T-helper 17 cell (primary cell): ENCODE measurements at places on chromosomes 16 and 17. TPM values are rescaled to one million over a fixed set of nuclear protein-coding genes. Genes with fewer than 3 reads are reported as not detected.

DNA sequence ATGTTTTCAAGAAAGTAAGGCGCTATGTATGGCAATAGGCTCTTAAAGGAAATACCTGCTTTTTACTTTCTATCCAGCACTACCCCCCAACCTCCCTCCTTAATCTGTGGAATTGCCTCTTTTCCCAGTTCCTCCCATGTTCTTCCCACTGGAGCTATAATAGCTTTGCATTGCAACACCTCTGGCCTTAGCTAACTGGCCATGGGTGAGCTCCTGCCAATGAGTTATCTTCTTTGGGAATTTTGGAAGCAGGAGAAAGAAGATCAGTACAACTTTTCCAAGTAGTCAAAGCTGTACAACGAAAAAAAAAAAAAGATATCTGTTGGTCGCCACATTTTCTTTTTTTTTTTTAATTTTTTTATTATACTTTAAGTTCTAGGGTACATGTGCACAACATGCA, 398.0 kb downstream of the NPIPA8 start:
- H3K27me3 ChIP-seq, result peaks cover 2% of the 10 kb centered on the region
- no peak overlapping the region for H3K27ac ChIP-seq
- H3K4me1 ChIP-seq, result peaks cover 4% of the 10 kb centered on the region
- no peaks in the 10 kb centered on the region for H3K36me3 ChIP-seq

DNA sequence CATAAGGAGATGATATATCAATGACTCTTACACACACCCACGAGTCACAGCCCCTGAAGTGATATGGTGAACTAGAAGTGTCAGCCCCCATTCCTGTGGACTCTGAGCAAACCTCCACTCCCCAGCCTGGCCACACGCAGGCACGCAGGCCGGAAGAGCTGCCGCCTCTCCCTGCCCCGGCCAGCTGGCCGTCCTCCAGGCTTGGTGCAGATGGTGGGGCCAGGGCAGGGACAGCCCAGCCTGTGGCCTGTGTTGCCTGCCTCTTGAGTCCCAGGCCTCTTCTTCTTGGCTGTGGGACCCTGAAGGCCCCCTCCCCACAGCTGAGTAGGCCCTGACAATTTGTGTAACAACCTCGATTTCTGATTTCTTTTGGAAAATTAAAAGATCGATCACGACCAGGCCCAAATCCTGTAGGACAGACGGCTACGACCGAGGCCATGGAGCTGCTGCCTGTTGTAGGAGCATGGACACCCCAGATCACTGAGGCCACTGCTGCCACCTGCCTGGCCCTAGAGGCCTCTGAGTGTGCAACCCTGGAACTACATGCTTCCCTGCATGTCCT, 10.0 kb upstream of the MPRIP start:
- H3K27me3 ChIP-seq, result no peaks in the 10 kb centered on the region
- H3K27ac ChIP-seq, result no peak overlapping the region
- no peaks in the 10 kb centered on the region for H3K36me3 ChIP-seq
- no peak overlapping the region for H3K4me3 ChIP-seq
- DNase-seq, result no peak

GRCh38 chr17:72915625-72916081, 176.8 kb downstream of the SLC39A11 start:
- no peaks in the 10 kb centered on the region for H3K27me3 ChIP-seq
- H3K27ac ChIP-seq, result no peak overlapping the region
- peaks cover 7% of the 10 kb centered on the region for H3K36me3 ChIP-seq
- H3K4me3 ChIP-seq, result no peak overlapping the region
- peaks cover 7% of the 10 kb centered on the region for H3K4me1 ChIP-seq
- DNase-seq, result no peak

DNA sequence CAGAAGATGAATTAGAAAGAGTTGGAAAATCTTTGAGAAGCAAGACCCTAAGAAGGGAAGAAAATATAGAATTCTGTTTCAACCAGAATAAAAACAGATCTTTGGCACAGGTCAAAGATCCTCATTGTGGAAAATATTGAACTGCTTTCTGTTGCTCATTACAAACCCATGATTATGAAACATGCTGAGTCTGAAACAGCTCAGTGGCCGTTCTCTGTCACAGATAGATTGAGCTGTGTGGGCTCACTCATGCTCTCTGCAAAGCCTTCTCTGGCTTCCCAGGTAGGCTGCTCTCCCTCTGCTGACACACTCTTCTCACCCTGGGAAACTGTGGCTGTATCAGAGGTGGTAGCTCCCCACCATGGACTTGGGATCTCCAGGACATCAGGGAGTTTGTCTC, 3.4 kb upstream of the KRT38 start:
- H3K36me3 ChIP-seq, result no peaks in the 10 kb centered on the region
- peaks cover 2% of the 10 kb centered on the region for H3K4me1 ChIP-seq
- H3K4me3 ChIP-seq, result no peak overlapping the region
- peaks cover 42% of the 10 kb centered on the region for H3K27me3 ChIP-seq
- peak overlapping the region; percentile 49 for H3K27ac ChIP-seq
- no peak for DNase-seq

DNA sequence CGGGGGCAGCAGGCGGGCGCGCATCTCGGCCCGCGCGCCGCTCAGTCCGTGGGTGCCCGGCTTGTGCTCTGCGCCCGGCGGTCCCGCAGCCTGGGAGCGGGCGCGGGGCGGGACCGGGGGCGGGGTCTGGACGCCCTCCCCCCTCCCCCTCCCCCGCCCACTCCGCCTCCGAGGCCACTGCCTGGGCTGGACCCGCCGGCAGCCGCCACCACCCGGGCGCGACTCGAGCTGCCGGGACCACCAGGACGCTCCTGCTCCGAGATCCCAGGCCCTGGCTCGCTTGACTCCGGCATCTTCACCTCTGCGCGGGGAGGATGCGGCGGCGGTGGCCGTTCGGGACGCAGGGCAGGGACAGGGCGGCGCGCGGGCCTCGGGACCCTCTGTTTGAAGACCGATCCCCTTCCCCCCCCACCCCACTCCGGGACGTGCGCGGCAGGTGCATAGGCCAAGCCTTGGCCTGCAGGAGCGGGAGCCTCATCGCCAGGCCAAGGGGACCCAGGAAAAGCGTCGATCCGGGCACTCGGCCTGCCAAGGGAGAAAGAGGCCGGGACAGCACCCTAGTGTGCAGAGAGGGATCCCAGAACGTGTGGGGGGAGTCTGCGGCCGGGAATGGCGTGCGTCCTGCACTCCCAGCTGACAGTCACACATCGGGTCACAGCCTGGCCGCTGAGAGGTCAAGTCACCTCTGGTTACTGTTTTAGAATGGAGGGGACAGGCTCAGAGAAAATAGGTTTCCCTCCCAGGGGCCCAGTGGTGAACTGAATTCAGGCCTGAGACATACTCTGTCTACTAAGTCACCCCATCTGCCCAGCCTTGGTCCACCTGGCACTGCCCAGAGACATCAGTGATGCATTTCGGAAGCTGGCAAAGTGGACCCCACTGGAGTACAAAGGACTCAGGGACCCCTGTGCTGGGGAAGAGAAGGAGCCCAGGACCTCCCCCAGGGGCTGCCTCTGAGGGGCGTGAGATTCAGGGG, at the start of gene HS3ST6:
HS3ST6 (minus strand) TSS at position 65 of the 976 bp plus-strand sequence. CDS start 92 bp downstream, outside the sequence.
- H3K4me3 ChIP-seq, result no peak within 1 kb of the TSS
- DNase-seq, result no peak
- H3K4me1 ChIP-seq, result peaks cover 8% of the 10 kb centered on the region
- H3K36me3 ChIP-seq, result peaks cover 7% of the 10 kb centered on the region
- no peak within 1 kb of the TSS for H3K27ac ChIP-seq

DNA sequence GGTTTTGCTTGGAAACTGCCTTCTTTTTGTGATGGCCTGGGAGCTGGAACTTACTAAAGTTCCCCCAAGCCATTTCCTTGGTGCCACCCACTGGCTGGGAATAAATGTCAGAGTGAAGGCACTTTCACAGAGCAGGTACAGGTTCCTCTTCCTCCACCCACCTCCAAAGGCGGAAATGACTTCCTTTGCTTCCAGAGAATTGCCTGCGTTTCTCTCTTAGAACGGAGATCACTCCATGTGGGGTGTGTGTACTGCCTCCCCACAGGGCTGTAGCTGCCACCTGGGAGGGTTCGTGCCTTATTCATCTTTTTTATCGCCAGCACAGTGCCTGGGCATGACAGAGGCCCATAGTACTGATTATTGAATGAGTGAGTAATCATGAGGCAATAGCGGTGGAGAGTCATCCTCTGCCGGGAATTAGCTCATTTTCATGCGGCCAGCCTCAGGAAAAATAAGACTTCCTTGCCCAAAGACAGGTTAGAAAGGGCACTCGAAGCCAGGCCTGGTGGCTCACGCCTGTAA, 32.2 kb upstream of the HAS3 start:
- no peaks in the 10 kb centered on the region for H3K27me3 ChIP-seq
- peaks cover 2% of the 10 kb centered on the region for H3K4me1 ChIP-seq
- no peak overlapping the region for H3K4me3 ChIP-seq

GRCh38 chr16:88714420-88715302, 8.4 kb downstream of the CTU2 start:
- H3K4me1 ChIP-seq, result peaks cover 10% of the 10 kb centered on the region
- DNase-seq, result no peak
- no peak overlapping the region for H3K27ac ChIP-seq
- no peaks in the 10 kb centered on the region for H3K36me3 ChIP-seq

DNA sequence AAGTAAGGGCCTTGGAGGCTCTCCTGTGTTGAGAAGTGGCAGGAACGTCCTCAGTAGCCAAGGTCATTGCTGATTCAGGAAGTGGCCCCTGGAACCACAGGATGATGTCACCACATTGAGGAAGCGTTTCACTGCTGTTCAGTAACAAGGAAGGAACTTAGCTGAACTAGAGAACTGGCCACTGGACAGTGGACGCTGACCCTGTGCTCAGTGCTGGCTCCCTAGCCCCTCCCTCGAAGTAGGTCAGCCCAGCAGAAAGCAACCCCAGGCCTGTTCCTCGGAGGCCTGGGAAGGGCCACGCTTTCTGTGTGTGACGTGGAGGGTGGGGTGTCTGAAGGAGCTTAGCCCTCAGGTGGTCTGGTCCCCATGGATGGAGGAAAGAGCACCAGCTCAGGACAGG, 58.3 kb downstream of the B9D1 start:
- H3K36me3 ChIP-seq, result no peaks in the 10 kb centered on the region
- H3K4me1 ChIP-seq, result peaks cover 23% of the 10 kb centered on the region
- no peak for DNase-seq
- no peak overlapping the region for H3K4me3 ChIP-seq

GRCh38 chr16:57906382-57907316, 64.3 kb downstream of the CNGB1 start:
- H3K4me1 ChIP-seq, result peaks cover 4% of the 10 kb centered on the region
- peaks cover 24% of the 10 kb centered on the region for H3K27me3 ChIP-seq
- no peak for DNase-seq
- no peak overlapping the region for H3K27ac ChIP-seq
- H3K4me3 ChIP-seq, result no peak overlapping the region
- H3K36me3 ChIP-seq, result peaks cover 2% of the 10 kb centered on the region

DNA sequence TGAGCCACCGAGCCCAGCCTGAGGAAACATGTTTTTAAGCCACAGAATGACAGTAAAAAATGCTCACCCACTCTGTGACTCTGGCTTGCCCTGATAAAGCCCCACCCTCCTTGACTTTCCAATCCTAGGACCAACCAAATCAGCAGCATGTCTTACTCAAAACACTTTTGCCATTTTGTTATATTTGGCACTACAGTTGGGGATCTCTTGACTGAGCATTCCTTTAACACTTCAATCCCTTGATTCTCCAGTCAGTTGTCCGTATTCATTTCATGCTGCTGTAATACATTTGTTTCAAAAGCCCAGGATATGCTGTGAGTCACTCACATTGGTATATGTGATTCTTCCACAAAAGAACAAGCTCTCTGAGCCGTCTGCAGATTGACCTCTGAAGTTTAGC, 8.2 kb downstream of the MYH3 start:
- peaks cover 4% of the 10 kb centered on the region for H3K27me3 ChIP-seq
- no peak for DNase-seq
- H3K4me3 ChIP-seq, result no peak overlapping the region
- H3K27ac ChIP-seq, result no peak overlapping the region

DNA sequence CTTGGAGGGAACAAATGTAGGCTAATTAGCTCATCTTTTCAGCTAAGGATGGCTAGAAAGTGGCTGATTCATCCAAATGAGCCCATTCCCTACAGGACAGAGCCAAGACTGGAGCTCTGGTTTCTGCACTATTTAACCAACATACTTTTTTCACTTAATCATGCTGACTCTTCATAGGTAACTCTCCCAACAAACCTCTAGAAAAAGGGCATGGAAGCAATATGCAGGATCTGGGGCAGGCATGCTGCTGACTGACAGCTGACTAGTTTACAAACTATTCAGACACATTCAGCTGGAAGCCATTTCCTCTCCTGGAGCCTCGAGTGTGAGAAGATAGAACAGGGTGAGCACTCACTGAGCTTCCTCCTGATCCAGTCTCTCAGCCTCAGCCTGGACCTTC, 6.2 kb downstream of the BECN1 start:
- H3K36me3 ChIP-seq, result peaks cover 19% of the 10 kb centered on the region
- H3K27ac ChIP-seq, result peak overlapping the region; percentile 49
- no peaks in the 10 kb centered on the region for H3K27me3 ChIP-seq
- peaks cover 17% of the 10 kb centered on the region for H3K4me1 ChIP-seq
- DNase-seq, result no peak
- no peak overlapping the region for H3K4me3 ChIP-seq

- H3K27me3 ChIP-seq, result peaks cover 4% of the 10 kb centered on the region
- no peaks in the 10 kb centered on the region for H3K36me3 ChIP-seq
- H3K4me1 ChIP-seq, result peaks cover 14% of the 10 kb centered on the region
- H3K27ac ChIP-seq, result peak overlapping the region; percentile 14
- DNase-seq, result no peak
These were observed 9.4 kb upstream of the ENGASE start for GRCh38 chr17:79065105-79065670.

GRCh38 chr16:7369204-7369603, 36.6 kb downstream of the RBFOX1 start:
- H3K4me3 ChIP-seq, result no peak overlapping the region
- H3K36me3 ChIP-seq, result no peaks in the 10 kb centered on the region
- DNase-seq, result no peak
- no peaks in the 10 kb centered on the region for H3K27me3 ChIP-seq
- H3K4me1 ChIP-seq, result no peaks in the 10 kb centered on the region
- H3K27ac ChIP-seq, result no peak overlapping the region

DNA sequence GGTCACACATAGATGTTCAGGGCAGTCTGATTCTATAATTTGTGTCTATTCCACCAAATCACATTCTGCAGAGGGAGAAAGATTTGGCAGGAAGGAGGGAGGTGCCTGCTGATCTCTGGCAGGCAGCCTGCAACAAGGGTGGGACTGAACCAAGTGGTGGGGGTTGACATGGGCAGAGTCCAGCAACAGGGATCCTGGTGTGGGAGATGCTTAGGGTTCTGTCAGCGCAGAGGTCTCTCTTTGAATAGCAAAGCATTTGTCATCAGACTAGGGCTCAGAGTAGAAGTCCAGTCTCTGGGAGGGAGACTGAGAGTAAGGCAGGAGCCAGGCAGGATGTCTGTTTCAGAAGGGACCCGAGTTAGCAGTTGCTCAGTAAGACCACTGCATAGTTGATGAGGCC, 94.6 kb downstream of the UTP18 start:
- H3K27ac ChIP-seq, result no peak overlapping the region
- peaks cover 66% of the 10 kb centered on the region for H3K27me3 ChIP-seq
- H3K36me3 ChIP-seq, result no peaks in the 10 kb centered on the region
- H3K4me1 ChIP-seq, result peaks cover 6% of the 10 kb centered on the region
- no peak for DNase-seq

- H3K4me3 ChIP-seq, result peak overlapping the region; percentile 93
- H3K27ac ChIP-seq, result peak overlapping the region; percentile 85
- DNase-seq, result peak; percentile 30
- H3K27me3 ChIP-seq, result no peaks in the 10 kb centered on the region
- H3K36me3 ChIP-seq, result peaks cover 3% of the 10 kb centered on the region
These were observed 598 bp downstream of the INPP5K start for GRCh38 chr17:1515640-1516387.

Gene GRAP
- 26.7 TPM for total RNA-seq

Gene SOX9
- total RNA-seq, result not detected

Gene CXCL16
- total RNA-seq, result 10.3 TPM

Gene SAMD14
- 1.7 TPM for total RNA-seq

Gene CCL3
- total RNA-seq, result 8.8 TPM

Gene NOG
- 0.37 TPM for total RNA-seq

Gene NME1
- 19.9 TPM for total RNA-seq

Gene PLD6
- total RNA-seq, result 15.3 TPM

Gene RPUSD1
- total RNA-seq, result 14.9 TPM

Gene EFCAB5
- total RNA-seq, result not detected

Gene LPO
- not detected for total RNA-seq

Gene C16orf54
- total RNA-seq, result 259 TPM

Gene NHLRC4
- total RNA-seq, result 1.4 TPM

Gene OR4D2
- total RNA-seq, result not detected
